Kidney tubule cell (primary cell): ENCODE measurements at places on chromosomes 7 and 10.

GRCh38 chr7:78578686-78579085 is 780.1 kb downstream of the PHTF2 start:
- DNase-seq = no peak

DNA sequence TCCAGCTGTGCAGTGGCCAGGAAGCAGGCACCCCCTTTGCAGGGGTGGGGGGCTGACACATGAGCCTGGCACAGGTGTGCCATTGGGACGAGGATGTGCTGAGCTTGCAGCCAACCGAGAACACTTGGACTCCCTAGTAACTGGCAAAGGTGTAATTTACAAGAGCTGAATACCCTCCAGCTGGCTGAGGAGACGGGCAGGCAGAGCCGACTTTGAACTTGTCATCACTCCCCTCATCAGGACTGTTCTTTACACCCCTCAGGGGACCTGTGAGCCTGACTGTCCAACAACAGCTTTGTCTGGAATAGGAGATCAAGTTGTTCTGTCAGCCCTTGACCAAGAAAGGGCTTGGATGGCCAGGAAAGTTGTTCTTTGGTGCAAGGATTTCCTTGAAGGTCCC is 61.2 kb downstream of the CDH23 start:
- no peak for DNase-seq

GRCh38 chr7:151732292-151732691 is 144.6 kb downstream of the PRKAG2 start:
- DNase-seq = no peak

- no peak for DNase-seq
Measured at GRCh38 chr10:33350041-33350440, 15.6 kb upstream of the NRP1 start.

GRCh38 chr10:75655791-75656451 is 224.5 kb downstream of the LRMDA start:
- no peak for DNase-seq

DNA sequence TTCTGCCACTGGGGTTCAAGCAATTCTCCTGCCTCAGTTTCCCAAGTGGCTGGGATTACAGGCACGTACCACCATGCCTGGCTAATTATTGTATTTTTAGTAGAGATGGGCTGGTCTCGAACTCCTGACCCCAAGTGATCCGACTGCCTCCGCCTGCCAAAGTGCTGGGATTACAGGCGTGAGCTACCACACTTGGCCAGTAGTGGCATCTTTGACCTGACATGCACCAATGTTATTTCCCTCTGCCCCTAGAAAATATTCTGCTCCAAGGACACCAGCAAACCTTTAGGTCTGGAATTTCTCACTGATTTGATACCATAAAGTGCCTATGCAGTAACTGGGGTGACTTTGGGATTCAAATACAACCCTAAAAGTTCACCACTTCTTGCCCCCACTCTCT is 179.4 kb downstream of the ARID5B start:
- DNase-seq = no peak

DNA sequence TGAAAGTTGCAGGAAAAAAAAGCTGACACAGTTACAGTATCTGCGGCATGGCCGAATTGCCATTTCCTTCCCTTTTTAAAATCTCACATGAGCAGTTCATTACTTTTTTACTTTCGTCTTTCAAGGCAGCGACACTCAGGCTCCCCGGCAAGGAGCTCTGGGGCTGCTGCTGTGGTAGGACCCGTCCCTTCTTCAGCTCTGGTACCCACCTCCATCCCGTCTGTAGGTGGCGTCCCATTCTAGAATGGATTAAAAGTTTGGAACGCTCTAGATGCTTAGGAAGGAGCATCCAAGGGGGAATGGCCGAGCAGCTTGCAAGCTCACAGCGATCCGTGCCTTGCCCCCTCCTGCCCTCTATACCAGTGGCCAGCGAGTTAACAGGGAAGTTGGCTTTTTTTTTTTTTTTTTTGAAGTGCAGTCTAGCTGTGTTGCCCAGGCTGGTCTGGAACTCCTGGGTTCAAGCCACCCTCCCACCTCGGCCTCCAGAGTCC is 22.8 kb upstream of the TTYH3 start:
- no peak for DNase-seq

GRCh38 chr7:107678110-107678753 is 17.6 kb downstream of the SLC26A4 start:
- DNase-seq = no peak

DNA sequence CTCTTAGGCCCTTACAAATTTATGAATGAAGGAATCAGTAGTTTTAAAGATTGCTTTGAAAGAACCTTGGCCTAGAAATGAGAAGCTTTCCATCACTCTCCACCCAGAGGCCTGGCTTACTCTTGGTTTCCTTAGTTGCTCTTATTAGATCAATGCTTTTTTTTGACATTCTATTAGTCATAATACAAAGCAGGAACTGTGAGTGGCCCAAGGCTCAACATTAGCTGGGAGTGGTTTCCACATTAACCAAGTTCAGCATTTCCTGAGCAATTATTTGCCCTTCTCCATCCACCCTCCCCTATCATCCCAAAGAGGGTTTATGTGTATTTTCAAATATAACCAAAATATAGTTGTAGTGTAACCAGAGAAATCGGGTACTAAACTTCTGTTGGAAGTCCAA is 103.4 kb upstream of the FAM204A start:
- no peak for DNase-seq

DNA sequence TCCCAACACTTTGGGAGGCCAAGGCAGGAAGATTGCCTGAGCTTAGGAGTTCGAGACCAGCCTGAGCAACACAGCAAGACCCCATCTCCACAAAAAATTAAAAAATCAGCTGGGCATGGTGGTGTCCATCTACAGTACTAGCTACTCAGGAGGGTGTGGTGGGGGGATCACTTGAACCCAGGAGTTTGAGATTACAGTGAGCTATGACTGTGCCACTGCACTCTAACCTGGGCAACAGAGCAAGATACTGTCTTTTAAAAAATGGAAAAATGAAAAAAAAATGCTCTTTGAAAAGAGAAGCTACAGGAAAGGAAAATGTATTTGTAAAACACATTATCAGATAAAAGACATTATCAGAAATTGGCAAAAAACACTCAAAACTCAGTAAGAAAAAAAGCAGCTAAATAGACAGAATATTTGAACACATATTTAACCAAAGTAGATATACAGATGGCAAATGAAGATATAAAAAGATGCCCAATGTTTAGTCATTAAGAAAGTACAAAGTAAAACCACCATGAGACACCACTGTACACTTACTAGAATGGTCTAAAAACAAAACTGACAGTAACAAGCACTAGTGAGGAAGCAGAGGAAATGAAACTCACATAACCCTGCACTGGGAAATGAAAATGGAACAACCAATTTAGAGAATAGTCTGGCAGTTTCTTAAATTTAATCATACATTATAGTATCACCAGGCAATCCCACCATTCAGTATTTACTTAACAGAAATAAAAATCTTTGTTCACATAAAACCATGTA is 40.5 kb downstream of the NRBF2 start:
- no peak for DNase-seq

GRCh38 chr7:38506756-38507155 is 124.4 kb downstream of the AMPH start:
- no peak for DNase-seq

DNA sequence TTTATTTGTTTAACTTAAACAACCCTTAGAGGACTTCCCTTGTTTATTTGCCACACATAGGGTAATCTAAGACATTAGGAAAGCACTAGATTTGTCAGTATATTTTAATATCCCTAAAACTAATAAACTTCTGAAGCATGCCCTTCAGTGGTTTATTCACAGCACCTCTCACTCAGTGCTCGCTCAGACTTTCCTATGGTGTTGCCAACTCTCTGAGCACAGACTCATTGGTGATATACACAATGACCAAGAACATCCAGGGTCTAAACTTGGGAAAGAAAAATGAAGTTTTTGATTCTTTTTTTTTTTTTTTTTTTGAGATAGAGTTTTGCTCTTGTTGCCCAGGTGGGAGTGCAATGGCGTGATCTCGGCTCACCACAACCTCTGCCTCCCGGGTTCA is 82.2 kb downstream of the RAB11FIP2 start:
- DNase-seq = no peak

GRCh38 chr7:2106924-2107323 is 125.8 kb downstream of the MAD1L1 start:
- peak; percentile 3 for DNase-seq

DNA sequence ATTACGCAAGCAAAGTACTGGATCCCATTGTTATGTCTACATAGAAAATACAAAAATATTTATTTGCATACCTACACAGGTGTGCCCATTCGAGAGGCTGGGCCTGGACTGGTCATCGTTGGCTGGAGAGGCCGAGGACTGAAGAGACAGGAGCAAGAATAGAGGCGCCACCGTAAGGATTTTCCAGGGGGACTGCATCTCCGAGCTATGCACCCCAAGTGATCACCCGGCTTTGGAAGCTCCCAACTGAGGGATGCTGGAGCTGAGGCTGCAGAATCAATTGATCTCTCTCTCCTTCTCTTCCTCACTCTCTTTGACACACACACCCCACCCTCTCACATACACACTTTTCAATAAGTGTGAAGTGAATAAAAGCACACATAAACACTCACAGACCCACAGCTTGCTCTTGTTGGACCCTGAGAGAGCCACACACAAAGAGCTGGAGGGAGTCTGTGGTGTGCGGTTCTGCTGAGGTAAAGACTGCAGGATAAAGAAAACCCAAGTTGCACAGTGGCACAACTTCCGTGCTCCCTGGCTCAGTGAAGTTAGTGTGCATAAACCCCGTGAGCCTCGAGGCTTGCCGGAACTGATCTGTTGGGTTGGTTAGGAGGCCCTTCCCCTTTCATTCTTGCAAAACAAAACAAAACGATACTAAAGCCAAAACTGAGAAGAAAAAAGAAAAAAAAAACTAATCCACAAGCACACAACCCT is at the start of gene AOAH:
AOAH (minus strand) TSS at position 544 of the 714 bp plus-strand sequence; CDS start at position 198, 346 bp downstream.
- no peak for DNase-seq

GRCh38 chr10:34506786-34507185 is 308.3 kb downstream of the PARD3 start:
- DNase-seq = no peak

- DNase-seq = no peak
Measured at GRCh38 chr7:2405601-2406345, 2.4 kb downstream of the CHST12 start.

DNA sequence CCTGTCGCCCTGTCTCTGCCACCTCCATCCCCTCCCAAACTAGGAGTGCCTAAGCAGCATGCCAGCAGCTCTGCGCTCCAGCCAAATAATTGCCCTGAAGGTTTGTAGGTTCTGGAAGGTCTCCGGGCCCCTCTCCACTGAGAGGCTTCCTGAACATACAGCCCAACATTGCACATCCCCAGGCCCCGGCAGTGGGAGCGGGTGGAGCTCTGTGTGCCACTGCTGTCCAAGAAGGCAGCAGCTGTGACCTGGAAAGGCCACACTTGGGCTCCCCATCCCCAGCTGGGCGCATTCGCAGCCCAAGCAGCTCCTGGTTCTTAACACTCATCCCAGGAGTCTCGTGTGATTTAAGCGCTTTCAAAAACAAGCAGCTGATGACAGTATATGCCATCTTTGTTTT is 95.7 kb downstream of the COL13A1 start:
- no peak for DNase-seq

GRCh38 chr7:68058014-68058413 is 1061.4 kb downstream of the TYW1 start:
- DNase-seq = no peak

GRCh38 chr10:114821915-114822443 is 399 bp downstream of the FHIP2A start:
- peak; percentile 62 for DNase-seq

DNA sequence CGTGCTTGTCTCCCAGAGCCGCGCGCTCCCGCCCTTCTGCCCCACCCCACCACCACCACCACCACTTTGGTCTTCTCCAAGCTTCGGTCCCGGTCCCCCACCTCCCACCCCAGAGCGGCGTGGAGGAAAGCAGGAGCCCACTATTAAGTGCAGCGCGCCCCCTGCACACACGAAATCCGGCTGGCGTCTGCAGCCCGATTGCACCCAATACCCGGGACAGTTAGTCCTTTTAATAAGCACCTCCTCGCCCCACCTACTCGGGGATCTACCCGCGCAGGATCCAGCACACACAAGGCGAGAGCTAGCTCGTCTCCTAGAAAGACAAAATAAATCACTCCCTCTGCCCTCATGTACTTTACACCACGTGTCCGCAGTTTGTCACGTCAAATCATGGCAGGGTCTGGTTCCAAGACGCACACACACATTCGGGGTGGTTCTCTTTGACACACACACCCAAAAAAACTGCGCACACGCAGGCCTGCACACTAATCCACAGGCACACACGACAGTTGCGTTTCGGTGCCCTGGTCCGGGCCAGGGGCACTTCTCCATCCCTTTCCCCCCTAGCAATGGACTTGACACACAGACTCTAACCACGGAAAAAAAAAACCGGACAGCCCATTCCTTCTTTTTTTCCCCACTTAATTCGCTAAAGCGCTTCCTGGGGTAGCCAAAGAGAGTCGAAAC is 1.6 kb downstream of the SFMBT2 start:
- DNase-seq = peak; percentile 11

- peak; percentile 62 for DNase-seq
Measured at GRCh38 chr7:50721160-50721559, 61.5 kb downstream of the GRB10 start.

DNA sequence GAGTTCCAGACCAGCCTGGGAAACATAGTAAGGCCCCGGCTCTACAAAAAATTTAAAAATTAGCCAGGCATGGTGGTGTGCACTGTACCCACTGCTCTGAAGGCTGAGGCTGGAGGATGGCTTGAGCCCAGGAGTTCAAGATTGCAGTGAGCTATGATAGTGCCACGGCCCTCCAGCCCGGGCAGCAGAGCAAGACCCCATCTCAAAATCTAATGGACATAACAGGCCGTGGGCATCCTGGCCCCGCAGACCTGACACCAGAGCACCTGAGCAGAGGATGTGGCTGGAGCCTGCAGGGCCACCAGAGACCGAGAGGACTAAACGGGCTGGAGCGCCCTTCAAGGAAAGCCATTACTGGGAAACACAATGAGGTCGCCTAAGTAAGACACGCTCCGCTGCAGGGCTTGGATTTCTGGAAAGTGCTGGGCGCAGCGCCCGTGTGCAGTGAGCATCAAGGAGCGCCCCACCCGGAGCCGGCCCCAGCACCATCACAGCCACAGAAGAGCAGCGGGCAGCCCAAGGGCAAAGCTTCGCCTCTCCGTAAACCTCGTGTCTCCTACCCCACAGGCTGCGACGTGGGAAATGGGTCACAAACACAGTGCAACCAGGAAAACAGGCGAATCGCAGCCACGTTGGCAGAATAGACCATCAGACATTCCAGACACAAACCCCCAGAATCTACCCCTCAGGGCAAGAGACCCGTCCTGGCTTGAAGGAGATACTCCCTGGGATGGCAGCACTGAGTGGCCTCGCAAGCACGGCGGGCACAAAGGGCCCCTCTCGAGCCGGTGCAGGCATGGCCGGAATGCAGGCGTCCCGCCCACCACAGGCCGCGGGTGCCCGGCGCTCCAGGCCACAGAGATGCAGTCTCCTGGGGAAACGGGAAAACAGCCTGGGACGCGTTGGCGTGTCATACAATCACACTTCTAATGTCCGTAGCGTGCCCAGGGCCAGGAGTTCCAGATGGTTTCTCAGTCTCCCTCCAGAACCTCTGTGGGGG is 4.9 kb downstream of the RADIL start:
- peak; percentile 20 for DNase-seq
